Fibroblast of skin of left quadriceps (primary cell): ENCODE measurements at places on chromosomes 16 and 17.

GRCh38 chr17:6162892-6163291, 92.7 kb downstream of the WSCD1 start:
- DNase-seq, result no peak

DNA sequence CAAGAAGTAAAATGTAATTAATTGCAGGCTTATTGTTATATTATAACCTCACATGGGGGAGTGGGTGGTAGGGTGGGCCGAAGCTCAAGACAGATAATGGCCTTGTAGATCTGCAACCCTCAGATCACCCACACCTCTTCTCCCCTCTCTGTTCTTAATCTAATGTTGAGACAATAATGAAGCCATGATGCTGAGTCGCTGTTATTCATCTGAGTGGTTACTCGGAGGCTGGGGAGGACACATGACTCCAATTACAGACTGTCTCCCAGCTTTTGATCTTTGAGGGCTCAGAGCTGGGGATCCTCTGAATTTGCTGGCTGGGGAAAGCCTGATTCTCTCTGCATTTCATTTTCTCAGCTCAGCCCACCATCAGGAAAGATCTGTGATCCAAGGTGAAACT, 275.3 kb downstream of the SHISA9 start:
- no peak for DNase-seq

DNA sequence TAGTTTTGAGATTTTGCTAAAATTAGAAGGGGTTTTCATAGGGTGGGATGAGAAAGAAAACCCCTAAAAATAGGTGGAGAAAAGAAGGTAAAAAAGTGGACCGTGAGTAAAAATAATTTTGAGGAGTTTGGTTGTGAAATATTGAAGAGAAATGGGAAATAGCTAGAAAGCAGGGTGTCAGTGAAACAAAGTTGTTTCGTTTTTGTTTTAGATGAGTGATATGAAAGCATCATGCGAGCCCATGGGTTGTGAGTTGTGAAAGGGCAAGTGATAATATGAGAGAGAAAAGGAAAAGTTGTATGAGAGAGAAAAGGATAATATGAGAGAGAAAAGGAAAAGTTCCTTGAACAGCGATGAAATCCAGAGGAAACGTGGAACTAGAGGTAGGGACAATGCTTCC, 7.3 kb upstream of the SMIM36 start:
- no peak for DNase-seq

- no peak for DNase-seq
Measured at GRCh38 chr16:89593841-89594240, 18.3 kb downstream of the CPNE7 start.

- no peak for DNase-seq
Measured at GRCh38 chr17:78748048-78748729, 33.9 kb downstream of the CYTH1 start.

- DNase-seq, result peak; percentile 49
Measured at GRCh38 chr17:27532269-27533263, 76.3 kb downstream of the KSR1 start.
